ENCODE measurements at places on chromosomes 6 and 20.

DNA sequence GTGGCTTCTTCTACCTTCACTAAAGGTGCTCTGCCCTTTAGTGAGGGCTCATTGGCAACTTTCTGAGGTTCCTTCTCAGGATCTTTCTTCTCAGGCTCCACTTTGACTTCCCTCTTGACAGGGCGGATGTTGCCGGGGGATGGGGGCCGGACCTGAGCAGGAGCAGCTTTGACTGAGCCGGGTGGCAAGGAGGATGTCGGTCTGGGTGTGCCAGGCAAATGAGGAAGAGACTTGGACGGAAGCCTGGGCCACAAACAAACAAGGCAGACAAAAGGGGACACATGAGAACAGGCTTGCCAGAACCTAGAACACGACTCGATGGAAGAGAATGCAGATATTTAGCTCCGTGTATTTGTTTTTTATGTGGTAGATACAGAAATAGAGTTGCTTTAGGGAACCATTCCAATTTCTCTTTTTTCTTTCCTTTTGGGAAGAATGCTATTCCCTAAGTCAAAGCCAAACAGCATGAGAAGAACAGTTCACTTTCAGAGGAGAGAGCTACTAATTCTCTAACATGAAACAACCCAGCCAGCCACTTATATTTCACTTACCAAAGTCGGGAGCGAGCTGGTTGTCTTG is 76.2 kb upstream of the BCLAF1 start:
- DNase-seq: peak; percentile 9

- DNase-seq: no peak
Observed at GRCh38 chr20:19056909-19057308, 155.5 kb upstream of the SLC24A3 start.

DNA sequence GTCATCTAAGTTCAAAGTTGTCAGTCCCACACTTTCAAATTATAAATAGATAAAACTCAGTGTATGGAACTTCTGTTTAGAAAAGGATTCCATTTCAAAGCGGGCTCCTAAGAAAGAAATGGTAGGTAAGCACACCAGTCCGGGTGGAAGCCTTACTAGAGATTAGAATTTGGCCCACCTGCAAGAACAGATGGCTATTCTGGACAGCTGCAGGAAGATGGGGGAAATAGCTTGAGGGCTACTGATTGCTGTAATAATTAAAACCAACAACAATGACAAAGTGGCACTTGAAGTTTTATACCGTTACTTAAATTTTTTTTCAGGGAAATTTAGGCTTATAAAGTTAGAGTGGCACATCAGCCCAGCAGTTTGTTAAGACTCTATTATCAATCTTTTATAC is 83.3 kb downstream of the HIVEP2 start:
- DNase-seq: no peak

DNA sequence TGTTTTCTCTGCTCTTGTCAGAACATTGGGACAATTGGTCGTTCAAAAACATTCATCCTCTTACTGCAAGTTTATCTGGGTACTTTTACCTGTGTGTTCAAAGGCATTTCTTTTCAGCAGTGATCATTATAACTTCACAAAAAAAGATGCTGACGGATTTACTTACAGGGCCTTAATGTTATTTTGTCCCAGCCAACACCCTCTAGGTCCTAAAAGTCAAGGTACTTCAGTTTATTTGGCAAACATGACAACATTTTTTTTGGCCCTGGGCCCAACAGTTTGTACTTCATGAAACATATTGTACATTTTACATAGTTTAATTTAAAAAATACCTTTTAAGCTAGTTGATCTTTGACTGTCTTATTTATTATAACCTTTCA is 241.2 kb upstream of the TAB2 start:
- DNase-seq: no peak

DNA sequence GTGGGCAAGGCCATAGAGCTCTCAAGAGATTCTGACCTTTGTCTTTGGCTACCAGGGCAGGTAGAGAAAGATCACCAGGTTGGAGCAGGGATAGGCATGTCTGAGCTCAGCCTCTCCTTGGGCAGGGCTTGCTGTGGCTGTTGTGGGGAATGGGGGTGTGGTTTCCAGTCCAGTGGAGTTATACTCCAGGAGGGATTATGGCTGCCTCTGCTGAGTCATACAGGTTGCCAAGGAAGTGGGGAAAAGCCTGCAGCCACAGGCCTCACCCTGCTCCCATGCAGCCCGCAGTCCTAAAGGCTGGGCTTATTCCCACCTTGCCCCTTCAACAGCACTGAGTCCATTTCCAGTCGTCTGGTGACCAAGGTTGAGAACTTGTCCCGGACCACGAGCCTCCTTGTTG is 21.9 kb downstream of the MEP1A start:
- no peak for DNase-seq

DNA sequence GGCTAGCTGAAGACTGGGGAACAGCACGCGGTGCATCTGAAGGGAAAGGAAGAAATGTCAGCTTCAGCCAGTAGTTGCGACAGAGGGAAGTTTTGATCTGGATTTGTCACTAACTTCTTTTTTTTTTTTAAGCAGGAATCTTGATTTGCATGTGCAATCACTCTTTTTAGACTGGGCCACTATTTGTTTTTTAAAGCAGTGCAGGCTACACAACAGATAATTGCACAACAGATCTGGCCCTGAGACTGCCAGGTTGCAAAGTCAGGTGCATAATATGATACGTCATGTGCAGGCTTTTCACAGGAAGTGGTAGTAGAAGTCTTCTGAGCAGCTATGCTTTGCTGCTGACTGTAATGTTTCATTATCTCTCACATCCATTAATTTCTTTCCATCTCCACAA is 13.5 kb downstream of the PFDN4 start:
- no peak for DNase-seq

GRCh38 chr6:8000188-8000596 is 64.0 kb downstream of the BLOC1S5 start:
- no peak for DNase-seq

GRCh38 chr6:51934098-51934497 is 153.3 kb downstream of the PKHD1 start:
- DNase-seq: no peak

- no peak for DNase-seq
Observed at GRCh38 chr20:35886537-35886936, 67.8 kb downstream of the SCAND1 start.

DNA sequence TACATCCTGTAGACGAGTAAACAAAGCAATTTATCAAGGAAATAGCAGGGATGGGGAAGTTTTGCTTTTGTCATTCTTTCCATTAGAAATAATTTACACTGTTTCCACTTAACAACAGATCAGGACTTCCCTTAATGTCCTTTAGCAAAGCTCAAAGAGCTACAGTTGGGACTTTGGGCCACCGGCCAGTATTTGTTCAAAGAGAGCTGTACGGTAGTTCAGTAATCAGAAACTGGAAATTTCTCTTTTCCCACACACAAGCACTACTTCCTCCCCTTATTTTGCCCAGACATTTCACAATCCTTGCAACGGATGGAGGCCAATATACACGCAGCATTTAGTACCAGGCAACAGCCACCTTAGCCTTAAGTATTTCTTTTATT is 12.1 kb upstream of the HINT3 start:
- DNase-seq: no peak

DNA sequence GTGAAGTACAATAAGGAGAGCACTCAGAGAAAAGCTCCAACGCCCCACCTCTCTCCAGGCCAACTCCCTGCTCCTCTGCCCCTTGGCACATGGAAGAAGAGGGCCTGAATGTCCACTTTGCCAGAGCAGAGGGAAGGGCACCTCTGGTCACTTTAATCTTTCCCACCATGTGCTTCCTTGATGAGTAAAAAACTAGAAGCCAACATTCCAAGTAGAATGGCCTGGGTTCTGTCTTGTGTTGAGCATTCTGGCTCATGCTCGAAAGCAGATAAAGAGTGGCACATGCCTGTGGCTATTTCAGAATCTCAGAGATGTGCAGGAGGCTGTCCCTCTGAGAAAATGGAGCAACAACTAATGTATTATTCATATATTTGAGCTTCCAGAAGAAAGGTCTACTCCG is 177.4 kb upstream of the PLN start:
- no peak for DNase-seq

GRCh38 chr6:162385980-162386379 is 341.6 kb downstream of the PRKN start:
- DNase-seq: no peak
